Stomach (tissue), 19 donors: ENCODE measurements at places on chromosomes 4 and X. TPM values are rescaled to one million over a fixed set of nuclear protein-coding genes. Genes with fewer than 3 reads are reported as not detected.

DNA sequence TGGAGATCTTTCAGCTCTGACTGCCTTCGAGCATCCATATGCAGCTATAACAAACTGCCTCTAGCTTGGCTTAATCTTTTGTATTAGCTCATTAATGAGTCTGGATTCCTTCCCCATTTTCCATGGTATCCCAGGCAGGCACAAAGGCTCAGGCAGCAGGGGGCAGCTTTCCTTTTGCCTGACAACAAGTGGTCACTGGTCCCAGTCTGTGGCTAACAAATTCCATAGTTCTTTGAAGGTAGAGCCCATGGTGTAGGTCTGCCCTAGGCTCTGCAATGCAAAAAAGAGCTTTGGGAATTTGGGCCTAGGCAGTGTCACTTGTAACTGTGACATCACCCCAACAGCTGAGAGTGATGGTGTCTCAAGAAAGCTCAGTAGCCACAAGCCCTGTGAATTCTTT is 234.4 kb upstream of the GPC4 start:
- no peak for DNase-seq

DNA sequence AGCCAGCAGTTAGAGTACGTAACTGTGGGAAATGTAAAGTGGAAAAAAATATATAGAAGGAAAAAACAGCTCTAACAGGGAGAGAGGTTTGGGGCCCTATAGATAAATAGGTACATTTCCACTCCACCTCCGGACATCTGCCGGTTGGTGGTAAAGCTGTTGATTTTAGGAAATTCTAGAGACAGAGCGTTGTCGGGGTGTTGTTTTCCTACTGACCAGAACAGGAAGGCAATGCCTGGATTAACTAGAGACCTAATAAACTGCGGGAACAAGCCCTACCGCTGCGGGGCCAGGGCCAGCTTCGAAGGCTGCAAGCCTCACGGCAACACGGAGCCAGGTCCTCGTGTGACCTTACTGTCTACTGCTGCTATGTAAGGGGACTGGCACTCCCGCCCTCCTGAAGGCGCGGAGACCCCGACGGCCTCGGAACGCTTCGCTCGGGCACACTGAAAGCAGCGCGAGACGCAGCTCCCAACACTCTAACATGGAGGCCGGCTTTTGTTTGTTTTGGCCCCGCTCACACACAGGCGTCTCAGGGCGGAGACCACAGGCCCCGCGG is 702 bp upstream of the CDKN2AIP start:
- no peak for DNase-seq

GRCh38 chr4:86091201-86091600 is 268.7 kb downstream of the MAPK10 start:
- no peak for DNase-seq

- DNase-seq = no peak
Observed at GRCh38 chr4:64857198-64857597, 447.9 kb upstream of the TECRL start.

- no peak for DNase-seq
Observed at GRCh38 chr4:6231663-6232165, 31.4 kb upstream of the JAKMIP1 start.

- no peak for DNase-seq
Observed at GRCh38 chr4:22486276-22486675, 29.6 kb downstream of the ADGRA3 start.

DNA sequence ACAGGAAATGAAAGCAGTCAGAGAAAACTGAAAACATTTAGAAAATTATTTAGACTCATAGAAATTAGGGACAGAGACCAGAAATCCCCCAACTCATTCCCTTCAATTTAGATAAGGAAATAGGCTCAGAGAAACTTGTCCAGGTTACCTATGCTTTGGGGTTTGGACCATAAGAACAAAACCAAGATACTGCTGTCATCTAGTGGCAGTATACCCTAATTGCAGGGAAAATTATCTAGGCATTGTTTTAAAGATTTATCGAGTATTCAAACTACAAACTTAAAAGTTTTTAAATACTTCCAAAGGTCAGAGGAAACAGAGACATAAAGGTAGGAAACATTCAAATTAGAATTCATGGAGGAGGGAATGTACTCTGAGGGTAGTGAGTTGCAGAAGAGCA is 67.0 kb upstream of the KLHL13 start:
- DNase-seq = no peak

DNA sequence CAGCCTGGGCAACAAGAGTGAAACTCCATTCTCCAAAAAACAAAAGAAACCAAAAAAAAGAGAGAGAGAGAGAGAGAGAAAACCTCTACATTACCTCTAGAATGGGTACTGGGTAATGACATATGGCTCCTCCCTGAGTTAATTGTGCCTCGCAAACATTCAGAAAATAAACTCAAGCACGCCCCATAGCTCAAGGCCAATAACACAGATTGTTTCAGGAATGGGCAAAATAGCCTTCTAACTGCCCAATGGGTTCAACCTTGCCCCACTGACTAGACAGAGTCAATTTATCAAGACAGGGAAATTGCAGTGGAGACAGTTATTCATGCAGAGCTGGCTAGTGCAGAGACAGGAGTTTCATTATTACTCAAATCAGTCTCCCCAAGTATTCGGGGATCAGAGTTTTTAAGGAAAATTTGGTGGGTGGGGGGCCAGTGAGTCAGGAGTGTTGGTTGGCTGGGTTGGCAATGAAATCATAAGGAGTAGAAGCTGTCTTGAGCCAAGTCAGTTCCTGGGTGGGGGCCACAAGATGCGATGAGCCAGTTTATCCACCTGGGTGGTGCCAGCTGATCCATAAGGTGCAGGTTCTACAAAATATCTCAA is 25.1 kb downstream of the NIPAL1 start:
- no peak for DNase-seq

DNA sequence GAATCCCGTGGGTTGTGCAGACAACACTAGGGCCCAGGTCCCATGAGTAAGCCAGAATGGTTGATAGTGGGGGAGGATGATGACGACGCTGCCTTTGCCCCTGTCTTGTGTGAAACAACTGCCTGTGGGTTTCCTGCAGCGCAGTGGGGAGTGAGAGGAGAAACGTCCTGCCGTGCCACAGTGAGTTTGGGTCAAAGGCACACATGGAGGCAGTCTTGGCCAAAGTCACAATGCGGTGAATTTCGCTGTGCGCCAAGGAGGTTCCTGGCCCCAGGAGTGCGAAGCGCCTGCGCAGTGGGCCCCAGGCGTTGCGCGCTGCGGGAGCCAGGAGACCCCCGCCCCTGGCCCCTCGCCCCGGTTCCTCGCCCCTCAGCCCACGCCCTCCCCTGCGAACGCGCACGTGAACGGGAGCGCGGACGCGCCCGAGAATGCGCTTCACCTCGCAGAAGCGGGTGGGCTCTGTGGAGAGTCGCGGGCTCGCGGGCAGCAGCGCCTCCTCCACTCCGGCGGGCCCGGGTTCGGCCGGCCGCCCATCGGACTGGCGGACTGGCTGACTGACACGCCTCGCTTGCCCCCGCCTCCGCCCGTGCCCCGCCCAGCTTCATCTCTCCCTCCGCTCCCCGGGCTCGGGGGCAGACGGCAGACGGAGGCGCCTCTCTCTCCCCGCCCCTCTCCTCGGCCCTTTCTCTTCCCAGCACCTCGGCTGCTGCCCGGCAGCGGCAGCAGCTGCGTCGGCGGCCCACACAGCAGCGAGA is at the start of gene NUDT10:
Gene NUDT10, plus strand, starts transcription at position 635 of the 755 bp plus-strand sequence. CDS start 144 bp downstream, outside the sequence.
- DNase-seq = peak; percentile 84

- DNase-seq = no peak
Observed at GRCh38 chrX:130688360-130688759, 214.6 kb downstream of the ENOX2 start.

DNA sequence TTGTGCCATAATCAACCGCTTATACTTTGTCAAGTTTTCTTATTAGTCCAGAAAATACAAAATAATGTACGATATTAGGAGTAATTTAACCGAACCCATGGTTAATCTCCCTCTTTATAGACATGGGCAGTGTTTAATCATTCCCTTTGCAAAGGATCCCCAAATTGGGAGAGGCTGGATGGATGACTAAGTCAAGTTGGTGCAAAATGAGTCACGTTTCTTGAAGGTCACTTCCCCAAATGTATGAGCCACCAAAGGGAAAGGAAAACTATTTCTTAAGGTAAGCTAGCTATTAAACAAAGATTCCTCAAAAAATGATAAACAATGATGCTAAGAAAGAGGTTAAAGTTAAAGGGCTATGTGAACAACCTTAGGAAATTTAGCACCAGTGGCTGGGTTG is 17.5 kb downstream of the MAML3 start:
- no peak for DNase-seq

- no peak for DNase-seq
Observed at GRCh38 chrX:10126044-10126443, 30.7 kb upstream of the CLCN4 start.

ARHGAP6 gene
- 9.0 TPM for total RNA-seq

ARHGAP4 gene
- total RNA-seq = 18.5 TPM
